ENCODE measurements at places on chromosomes 5 and 9. TPM values are rescaled to one million over a fixed set of nuclear protein-coding genes. Genes with fewer than 3 reads are reported as not detected.

The NACC2 gene
- 9.0 TPM for total RNA-seq

The CCDC152 gene
- total RNA-seq = 14.5 TPM

The PLK2 gene
- total RNA-seq = 2.5 TPM

DNA sequence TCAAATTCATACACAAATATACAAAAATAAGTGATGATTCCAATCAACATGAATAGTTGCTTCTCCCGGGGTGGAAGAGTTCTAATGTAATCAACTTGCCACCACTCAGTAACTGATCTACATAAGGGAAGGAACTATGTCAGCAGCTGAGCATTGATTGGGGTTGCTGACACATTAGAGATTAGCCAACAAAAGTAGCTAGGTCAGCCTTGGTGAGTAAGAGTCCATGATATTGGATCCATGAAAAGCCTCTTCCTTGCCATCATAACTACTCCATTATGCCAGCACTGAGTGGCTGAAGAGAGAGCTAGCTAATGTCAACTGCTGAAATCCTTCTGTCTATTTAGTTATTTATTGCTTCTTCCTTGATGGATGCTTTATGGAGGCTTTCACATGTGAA is 309.8 kb downstream of the NFIB start:
- no peak for DNase-seq
- H3K4me3 ChIP-seq = no peak overlapping the region
- no peaks in the 10 kb centered on the region for H3K36me3 ChIP-seq
- H3K27ac ChIP-seq = no peak overlapping the region

- no peaks in the 10 kb centered on the region for H3K27me3 ChIP-seq
- H3K36me3 ChIP-seq = no peaks in the 10 kb centered on the region
- DNase-seq = no peak
- peaks cover 38% of the 10 kb centered on the region for H3K4me1 ChIP-seq
Measured at GRCh38 chr5:99034336-99034735, 105.5 kb upstream of the CHD1 start.

- H3K36me3 ChIP-seq = no peaks in the 10 kb centered on the region
- no peak overlapping the region for H3K4me3 ChIP-seq
- DNase-seq = no peak
- no peaks in the 10 kb centered on the region for H3K4me1 ChIP-seq
Measured at GRCh38 chr9:84366683-84367082, 26.1 kb upstream of the SLC28A3 start.

- H3K36me3 ChIP-seq = no peaks in the 10 kb centered on the region
- H3K4me1 ChIP-seq = no peaks in the 10 kb centered on the region
- DNase-seq = no peak
- no peak overlapping the region for H3K27ac ChIP-seq
- no peaks in the 10 kb centered on the region for H3K27me3 ChIP-seq
- H3K4me3 ChIP-seq = no peak overlapping the region
Measured at GRCh38 chr5:165209101-165209727, 1703.8 kb downstream of the MAT2B start.

DNA sequence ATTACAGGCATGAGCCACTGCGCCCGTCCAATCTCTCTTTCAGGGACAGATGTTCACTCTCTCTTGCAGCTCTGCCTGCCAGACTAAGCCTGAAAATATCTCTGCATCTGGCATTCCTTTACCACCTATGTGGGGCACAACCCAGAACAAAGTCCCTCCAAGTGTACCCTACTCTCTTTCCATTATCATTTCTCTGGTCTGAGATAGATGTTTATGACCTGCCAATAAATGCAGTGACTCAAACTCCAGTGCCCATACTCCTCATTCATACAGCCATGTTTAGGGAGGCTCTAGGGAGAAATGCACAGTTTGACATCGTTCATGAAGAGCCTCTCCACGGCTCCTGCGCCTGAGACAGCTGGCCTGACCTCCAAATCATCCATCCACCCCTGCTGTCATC is at the start of gene BTNL3:
Gene BTNL3 (plus strand): TSS at position 255 of the 400 bp plus-strand sequence. CDS start 183 bp downstream, outside the sequence.
- no peak within 1 kb of the TSS for H3K4me3 ChIP-seq

- H3K27me3 ChIP-seq = no peaks in the 10 kb centered on the region
- no peak overlapping the region for H3K27ac ChIP-seq
- no peaks in the 10 kb centered on the region for H3K4me1 ChIP-seq
- DNase-seq = no peak
Measured at GRCh38 chr5:122404018-122404417, 92.0 kb downstream of the SNCAIP start.
